ENCODE measurements at places on chromosomes 1 and 21.

DNA sequence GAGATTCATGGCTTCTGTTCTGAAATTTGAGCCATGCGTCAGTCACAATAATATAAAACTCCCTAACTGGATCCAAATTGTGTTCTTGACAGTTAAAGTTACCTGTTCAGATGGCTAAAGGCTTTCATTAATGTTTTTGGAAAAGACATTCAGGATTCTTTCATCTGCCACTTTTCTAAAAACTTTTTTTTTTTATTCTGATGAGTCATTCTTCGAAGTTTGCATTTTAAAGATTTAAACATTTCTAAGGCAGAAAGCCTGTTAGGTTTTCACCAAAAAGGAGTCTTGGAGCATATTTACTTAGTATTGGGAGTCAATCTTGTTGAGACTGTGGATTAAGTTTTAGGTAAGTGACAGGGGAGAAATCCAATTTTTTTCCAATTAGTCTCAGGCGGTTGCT, 18.9 kb upstream of the SDC3 start:
- DNase-seq, result no peak

DNA sequence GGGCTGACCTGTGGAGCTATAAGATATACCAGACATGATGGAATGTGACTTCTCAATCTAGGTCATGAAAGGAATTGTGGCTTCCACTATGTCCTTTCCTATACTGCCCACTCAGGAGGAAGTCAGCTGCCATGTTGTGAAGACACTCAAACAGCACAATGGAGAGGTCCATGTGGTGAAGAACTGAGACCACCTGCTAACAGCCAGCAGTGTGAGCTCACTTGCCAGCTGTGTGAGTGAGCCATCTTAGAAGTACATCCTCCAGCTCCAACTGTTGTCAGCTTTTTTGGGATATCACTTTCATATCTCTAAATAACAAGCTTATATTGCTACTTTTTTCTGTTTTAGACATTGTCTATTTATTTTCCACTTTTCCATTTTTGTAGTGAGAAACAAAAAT, 29.7 kb downstream of the OLFML3 start:
- DNase-seq, result no peak

DNA sequence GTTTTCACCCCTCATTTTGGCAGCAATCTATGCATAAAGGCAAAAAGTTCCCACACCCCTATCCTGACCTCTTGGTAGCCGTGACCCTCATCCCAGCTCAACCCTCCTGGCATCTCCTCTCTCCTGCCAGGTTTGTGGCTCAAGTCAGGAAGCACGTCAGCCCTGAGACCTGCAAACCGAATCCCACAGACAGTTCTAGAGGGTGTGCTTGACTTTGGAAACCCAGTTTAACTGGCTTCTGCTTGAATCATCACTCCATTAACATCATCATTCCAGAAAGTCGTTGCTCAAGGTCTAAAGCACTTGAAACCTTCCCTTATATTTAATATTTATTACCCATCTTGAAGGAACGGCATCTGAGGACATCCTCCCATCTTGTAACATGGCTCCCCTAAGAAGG, 133.4 kb upstream of the ERG start:
- no peak for DNase-seq

DNA sequence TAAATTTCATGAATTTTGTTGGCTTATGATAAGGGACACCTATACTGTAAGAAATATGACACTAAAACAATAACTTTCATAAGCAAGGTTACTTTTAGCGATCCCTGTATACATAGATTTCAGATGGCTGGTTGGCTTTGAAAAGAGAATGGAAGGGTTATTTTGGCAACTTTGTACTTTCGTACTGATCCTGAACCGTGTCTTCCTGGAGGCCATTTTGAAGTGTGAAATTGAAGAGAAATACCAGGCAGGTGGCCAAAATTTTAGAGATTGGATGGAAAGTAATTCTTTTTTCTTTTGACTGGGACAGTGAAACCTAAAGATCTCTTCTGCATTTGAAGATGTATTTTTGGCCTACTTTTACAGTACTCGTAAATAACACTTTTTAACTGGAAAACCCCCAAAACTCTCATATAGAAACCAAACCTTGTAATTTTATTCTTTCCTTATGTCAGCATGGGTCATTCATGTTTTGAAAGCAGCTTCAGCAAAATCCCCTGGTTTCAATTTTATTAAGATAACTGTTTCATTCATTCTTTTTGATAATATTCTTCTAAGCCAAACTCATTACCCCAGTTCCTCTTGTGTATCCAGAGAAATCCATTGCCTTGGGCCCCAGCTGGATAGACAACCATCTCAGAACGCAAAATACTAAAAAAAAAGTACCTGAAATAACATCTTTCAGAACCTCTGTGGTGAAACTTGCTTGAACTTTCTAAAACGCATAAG, 38.4 kb upstream of the ZNF281 start:
- DNase-seq, result no peak

- no peak for DNase-seq
Measured at GRCh38 chr1:237186675-237187074, 144.7 kb downstream of the RYR2 start.

- DNase-seq, result no peak
Measured at GRCh38 chr1:45854724-45855123, 51.3 kb downstream of the MAST2 start.

DNA sequence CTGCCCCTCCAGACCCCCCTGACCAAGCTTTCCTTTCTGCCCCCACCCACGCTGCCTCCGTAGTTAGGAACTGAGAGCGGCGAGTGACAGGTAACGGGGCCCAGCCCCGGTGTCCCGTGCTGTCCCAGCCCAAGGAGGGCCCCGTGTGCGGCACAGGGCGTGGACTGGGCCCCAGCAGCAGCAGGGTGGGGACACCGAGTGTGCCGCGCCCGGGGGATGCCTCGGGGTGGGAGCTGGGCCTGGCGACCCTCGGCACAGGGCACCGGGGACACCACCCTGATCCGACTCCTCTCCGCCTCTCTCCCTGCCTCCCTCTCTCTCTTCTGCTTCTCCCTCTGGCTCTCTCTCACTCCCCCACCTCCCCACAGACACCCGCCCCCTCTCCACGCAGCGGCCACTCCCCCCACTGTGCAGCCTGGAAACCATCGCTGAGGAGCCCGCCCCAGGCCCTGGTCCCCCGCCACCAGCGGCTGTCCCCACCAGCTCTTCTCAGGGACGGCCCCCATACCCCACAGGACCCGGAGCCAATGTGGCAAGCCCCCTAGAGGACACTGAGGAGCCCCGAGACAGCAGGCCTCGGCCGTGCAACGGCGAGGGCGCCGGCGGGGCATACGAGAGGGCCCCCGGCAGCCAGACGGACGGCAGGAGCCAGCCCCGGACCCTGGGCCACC, 22.7 kb downstream of the PANK4 start:
- DNase-seq, result no peak

- DNase-seq, result no peak
Measured at GRCh38 chr1:12275370-12275769, 45.5 kb downstream of the VPS13D start.

- peak; percentile 53 for DNase-seq
Measured at GRCh38 chr1:228276174-228276831, 68.5 kb downstream of the OBSCN start.

DNA sequence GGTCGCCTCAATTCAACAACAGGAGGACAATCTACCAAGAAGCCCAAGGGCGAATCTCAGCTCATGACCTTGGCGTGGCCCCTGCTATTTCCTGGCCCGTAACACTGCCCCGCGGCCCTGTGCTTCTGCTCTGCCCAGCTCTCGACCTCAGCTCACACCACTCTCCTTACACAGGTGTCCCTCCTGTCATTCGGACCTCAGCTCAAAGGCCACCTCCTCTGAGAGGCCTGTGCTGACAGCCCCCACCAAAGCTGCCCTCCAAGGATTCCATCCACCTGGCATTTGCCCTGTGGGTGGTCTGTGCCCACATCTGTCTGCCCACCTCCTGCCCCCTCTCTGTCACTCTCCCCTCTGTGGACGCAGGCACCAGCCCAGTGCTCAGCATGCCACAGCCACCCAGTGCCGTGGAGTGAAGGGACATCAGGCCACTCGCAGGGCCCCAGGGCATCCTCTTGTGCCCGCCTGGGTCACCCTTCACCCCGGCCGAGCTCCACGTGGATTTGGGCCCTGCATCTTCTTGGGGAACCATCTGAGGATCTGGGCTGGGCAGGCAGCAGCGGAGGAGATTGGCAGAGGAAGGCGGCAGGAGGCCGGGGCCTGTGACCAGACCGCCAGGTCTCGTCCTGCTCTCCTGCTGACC, 70.3 kb downstream of the DHRS3 start:
- DNase-seq, result no peak

DNA sequence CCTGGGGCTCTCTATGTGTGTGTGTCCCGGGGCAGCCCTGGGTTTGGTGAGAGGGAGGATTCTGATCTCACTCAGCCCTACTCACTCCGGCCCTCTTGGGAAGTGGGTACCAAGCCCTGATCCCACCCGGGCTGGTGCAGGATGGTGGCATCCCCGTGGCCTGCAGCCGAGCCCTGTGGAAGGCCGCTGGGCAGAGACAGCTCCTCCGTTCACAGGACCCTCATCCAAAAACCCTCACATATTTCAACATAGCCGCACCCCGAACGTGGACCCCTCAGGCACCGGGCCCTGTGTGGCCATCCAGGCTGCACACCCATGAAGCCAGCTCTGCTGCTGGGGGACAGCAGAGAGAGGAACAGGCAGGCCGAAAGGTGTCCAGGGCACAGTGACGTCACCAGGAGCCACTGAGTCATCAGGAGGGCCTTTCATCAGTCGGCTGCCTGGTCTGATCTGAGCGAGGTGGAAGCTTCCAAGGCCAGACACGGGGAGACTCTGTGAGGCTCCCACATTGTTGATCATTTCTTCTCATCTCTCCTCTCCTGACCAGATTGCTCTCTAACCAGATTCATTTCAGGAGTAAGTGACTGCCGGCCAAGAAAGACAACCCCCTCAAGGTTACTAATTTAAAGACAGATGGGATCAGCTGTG, 16.2 kb upstream of the GPR157 start:
- DNase-seq, result no peak

GRCh38 chr1:30489737-30490389, 233.5 kb downstream of the MATN1 start:
- DNase-seq, result no peak

- no peak for DNase-seq
Measured at GRCh38 chr1:119987112-119987511, 82.3 kb downstream of the NOTCH2 start.

DNA sequence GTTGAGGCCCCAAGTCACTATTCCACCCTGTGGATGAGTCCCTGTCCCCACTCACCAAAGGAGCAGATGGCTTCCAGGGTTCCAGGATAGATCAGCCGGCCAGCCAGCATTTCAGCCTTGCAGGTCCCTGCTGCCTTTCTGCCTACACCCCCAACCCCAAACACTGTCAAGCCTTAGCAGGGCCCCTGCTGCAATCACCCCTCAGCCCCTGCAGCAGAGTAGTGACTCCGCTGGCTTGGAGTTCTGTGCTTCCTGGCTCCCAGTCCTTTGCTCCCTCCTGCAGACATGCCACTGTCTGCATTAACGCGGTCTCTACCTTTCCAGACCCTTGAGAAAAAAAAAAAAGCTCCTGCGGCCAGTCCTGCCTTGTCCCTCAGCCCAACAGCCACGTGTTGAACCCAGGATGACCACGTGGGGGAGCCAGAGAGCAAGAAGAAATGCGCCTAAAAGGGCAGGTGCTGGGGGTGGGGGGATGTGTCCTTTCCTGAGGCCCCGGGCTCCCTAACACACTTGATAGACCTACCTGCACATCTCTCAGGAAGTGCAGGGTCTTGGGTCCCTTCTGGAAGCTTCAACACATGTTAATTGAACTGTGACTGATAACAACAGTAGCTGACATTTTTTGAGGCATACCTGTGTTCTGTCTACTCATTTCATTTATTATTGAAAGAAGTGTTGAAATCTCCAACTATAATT, 37.4 kb downstream of the RASSF5 start:
- DNase-seq, result peak; percentile 80

- DNase-seq, result no peak
Measured at GRCh38 chr1:231170875-231171274, 9.0 kb downstream of the TRIM67 start.

- no peak for DNase-seq
Measured at GRCh38 chr21:34243562-34243961, 120.2 kb upstream of the KCNE2 start.

DNA sequence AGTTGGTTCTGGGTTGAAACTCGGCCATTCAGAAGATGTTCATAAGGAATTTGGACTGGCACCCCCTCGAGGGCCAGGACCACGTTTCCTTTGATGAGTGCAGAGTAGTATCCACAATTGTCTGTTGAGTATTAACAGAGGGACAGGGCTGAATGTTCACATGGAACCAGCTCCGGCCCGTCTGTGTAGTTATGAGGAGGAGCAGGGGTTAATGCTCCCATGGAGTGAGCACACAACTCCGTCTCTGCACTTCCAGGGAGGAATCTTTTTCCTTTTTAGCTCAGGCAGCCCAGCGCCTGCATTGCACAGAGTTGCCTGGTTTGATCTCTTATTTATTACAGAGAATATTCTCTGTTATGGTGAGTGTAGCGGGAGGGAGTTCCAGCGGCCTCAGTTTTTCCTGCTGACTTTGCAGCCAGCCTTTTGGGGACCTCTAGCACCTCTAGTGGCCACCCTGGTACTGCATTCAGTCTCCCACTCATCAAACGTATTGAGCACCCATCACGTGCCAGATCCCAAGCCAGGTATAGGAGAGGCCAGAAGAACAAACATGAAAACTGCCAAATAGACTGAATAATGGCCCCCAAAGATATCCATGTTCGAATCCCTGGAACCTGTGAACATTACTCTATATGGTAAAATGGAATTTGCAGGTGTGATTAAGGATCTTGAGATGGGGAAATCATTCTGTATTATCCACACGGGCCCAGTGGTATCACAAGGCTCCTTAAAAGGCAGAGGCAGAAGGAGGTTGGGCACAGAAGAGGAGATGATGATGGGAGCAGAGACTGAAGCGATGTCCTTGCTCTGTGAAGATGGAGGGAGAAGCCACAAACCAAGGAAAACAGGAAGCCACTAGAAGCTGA, 167.7 kb upstream of the CSF3R start:
- no peak for DNase-seq

GRCh38 chr21:45169682-45170081, 95.3 kb downstream of the ADARB1 start:
- no peak for DNase-seq

DNA sequence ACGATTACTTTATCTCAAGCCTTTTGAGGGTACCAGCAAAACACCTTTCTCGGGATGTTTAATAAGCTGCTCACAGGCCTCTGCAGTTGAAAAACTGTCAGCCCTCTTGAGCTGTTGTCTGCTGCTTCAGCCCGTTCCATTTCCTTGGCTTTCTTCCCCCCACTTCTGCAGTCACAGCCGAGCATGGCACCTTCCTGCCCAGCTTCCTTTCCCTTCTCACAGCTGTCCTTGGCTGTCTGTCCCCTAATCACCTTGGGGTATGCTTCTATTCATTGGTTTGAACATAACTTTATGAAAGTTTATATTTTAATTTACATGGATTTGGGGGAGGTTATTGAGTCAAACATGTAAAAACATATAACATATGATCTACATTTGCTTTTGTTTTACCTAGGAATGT, 6.9 kb upstream of the PROX1 start:
- no peak for DNase-seq

GRCh38 chr1:163933437-163933836, 611.7 kb downstream of the NUF2 start:
- DNase-seq, result no peak

- no peak for DNase-seq
Measured at GRCh38 chr1:45079533-45079932, 67.5 kb downstream of the UROD start.

Data from natural killer cell treated with Interleukin-12 subunit alpha and Interleukin-12 subunit beta and Interleukin-15 and Interleukin-18, amount 100 ng/mL, for 72 hours (primary cell).